Stimulated activated CD8-positive, alpha-beta memory T cell treated with anti-CD3 and anti-CD28 coated beads, Interleukin-15, amount 100 ng/mL, for 4 hours (primary cell): ENCODE measurements at places on chromosomes 5 and 9.

- no peak for DNase-seq
These were observed 86.3 kb upstream of the MELK start for GRCh38 chr9:36486329-36486932.

DNA sequence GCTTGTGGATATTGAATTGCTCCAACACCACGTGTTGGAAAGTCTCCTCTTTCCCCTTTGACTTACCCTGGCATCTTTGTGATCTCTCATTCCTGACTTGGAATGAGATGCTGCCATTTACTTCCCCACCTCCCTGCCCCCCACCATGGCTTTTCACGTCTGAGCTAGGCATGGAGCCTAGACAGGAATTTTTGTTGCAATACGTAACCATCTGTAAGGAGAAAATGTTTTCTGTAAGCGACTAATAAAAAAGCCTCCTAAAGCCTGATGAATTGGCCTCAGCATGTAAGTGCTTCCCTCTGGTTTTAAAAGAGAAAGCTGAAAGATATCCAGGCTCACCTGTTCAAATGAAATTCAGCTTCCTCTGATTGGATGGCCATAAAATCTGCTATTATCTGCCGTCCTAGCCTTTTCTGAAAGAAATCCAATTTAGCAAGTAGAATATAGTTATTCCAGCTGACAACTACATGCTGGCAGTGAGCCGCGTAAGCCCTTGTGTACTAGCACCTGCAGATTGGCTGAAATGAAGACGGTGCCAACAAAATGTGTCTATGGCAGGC, 200.1 kb downstream of the NSG2 start:
- DNase-seq: no peak

DNA sequence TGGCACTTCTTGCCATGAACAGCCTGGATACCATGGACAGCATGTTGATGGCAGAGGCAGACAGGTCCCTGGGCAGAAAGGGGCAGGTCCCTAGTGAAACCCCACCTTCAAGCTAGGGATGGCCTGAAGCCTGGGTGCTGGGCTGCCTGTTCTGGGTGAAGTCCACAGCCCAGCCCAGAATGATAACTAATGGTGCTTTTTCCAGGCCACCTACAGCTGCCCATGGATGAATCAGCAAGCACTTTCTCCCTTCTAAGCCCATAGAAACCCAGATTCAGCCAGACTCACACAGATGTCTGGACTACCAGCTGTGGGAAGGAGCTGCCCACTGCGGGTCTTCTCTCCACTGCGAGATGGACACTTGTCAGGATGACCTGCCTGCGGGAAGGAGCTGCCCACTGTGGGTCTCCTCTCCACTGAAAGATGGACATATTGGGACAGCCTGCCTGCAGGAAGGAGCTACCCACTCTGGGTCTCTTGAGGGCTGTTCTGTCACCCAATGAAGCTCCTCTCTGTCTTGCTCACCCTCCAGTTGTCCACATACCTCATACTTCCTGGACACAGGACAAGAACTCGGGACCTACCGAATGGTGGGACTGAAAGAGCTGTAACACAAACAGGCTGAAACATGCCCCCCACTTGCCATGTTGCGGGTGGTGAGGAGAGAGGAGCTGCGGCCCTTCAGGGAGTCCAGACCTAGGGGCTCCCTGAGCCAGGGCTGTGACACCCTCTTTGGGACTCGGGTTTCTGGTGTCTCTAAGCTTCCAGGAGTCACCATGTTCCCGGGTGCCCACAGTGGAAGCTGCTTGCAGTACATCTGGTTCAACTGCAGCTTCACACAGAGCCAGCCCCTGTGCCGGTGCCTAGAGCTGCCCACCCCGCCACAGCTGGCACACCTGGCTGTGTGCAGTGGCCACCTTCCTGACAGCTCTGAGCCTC, 60.7 kb upstream of the SYNPO start:
- DNase-seq: no peak

DNA sequence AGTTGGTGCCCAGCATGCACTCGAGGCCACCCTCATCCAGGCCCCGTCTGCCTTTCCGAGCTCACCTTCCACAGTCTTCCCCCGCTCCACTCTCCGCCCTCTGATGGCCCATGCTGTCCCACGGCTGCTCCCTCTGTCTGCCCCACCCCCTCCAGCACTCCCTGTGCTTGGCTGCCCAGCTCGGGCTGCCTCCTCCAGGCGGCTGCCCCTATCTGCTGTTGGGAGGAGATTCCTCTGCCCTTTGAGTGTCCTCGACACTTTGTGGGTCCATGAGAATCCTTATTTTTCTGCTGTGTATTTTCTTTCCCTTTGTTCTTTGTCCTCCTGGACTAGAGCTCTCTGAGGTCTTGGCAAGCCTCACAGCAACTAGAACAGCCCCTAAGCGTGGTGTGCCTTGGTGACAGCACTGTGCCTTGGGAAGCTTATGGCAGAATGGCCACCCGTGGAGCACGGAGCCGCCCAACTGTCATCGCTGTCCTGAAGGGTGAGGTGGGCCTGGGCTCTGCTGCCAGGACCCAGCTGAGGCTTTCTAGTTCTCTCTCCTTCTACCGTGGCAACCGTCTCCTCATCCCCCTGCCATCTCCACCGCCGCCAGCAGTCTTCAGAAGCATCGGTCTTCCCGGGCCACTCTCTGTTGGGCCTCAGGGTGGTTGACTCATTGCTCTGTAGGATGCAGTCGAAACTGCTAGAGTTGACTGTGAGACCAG, 5.2 kb downstream of the NTMT1 start:
- no peak for DNase-seq

- no peak for DNase-seq
These were observed 29.9 kb downstream of the ACSL6 start for GRCh38 chr5:131981516-131981915.

- no peak for DNase-seq
These were observed 2.4 kb downstream of the SPINK6 start for GRCh38 chr5:148205044-148205806.

DNA sequence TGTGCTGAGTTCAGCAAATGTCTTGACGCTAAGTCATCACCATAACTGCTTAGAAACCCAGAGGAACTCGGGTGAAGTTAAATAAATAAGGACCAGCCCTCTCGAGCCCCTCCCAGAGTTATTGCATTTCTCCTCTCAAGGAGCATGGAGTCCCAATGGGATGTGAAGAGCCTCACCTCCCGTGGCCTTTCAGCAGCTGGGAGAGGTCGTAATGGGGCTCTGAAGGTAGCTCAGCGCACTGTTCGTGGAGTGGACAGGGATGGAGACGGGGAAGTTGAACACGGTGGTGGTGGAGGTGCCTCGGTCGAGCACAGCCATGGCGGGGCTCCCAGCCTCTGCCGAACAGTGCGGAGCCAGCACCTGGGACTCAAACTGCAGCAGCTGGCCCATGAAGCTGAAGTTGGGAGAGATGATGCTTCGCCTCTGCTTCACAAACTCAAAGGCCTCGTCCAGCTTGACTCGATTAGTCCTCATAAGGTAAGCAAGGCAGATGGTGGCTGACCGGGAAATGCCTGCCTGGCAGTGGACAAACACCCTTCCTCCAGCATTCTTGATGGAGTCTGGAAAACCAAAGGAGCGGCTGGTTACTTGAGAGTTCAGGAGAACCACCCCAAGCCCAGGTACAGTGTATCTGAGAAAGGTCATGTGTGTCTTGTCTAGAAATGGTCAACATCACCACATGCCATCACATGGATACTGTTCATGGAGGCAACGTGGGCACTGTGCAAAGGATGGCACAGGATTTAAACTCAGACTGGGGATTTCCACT, 2.2 kb downstream of the DUSP1 start:
- no peak for DNase-seq

DNA sequence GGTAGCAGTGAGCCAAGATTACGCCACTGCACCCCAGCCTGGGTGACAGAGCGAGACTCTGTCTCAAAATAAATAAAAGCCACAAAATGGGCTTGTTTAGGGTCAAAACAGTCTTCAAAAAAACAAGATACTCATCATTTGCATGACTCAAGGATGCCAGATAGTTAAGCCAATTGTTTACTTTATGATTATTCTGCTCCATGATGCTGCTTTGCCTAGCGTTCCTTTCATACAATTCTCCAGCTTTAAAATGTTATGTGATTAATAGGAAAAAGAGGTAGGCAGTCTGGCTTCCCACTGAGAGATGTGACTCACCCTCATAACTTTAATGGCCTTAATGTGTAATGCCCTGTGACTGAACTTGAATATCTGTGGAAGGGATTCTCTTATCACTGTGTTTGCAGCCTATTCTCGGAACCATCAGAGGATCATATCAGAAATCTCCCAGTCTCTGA, 364.6 kb upstream of the TRPC7 start:
- no peak for DNase-seq

- no peak for DNase-seq
These were observed 115.7 kb downstream of the PAPPA start for GRCh38 chr9:116269250-116269649.

GRCh38 chr5:15366676-15367391, 133.1 kb upstream of the FBXL7 start:
- DNase-seq: no peak

- peak; percentile 49 for DNase-seq
These were observed 90.0 kb downstream of the PRRT1B start for GRCh38 chr9:131635285-131635684.

- no peak for DNase-seq
These were observed 25.1 kb downstream of the SPACA9 start for GRCh38 chr9:132903574-132904492.

- no peak for DNase-seq
These were observed 67.4 kb upstream of the PTCH1 start for GRCh38 chr9:95584176-95584575.

GRCh38 chr9:14346231-14346791, 32.4 kb upstream of the NFIB start:
- no peak for DNase-seq

- DNase-seq: no peak
These were observed 28.0 kb downstream of the TLE1 start for GRCh38 chr9:81661339-81661738.

- DNase-seq: no peak
These were observed 126.5 kb upstream of the BNC2 start for GRCh38 chr9:16996901-16997491.

- no peak for DNase-seq
These were observed 84.2 kb downstream of the ARL15 start for GRCh38 chr5:54226215-54226614.

DNA sequence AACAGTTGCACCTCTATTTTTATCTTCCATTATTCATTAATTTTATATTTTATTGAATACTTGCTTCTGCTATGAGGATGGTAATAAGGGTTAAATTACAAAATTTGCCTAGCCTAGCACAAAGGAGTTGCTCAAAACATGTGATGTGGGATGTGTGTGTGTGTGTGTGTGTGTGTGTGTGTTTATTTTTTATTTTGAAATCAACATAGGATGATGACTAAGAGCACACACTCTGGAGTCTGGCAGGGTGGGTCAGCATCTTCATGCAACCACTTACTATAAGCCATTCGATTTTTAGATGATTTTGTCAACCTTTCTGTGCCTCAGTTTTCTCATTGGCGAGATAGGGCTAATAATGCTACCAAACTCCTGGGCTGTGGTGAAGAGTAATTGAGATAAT, 57.7 kb upstream of the MAMDC2 start:
- DNase-seq: no peak

DNA sequence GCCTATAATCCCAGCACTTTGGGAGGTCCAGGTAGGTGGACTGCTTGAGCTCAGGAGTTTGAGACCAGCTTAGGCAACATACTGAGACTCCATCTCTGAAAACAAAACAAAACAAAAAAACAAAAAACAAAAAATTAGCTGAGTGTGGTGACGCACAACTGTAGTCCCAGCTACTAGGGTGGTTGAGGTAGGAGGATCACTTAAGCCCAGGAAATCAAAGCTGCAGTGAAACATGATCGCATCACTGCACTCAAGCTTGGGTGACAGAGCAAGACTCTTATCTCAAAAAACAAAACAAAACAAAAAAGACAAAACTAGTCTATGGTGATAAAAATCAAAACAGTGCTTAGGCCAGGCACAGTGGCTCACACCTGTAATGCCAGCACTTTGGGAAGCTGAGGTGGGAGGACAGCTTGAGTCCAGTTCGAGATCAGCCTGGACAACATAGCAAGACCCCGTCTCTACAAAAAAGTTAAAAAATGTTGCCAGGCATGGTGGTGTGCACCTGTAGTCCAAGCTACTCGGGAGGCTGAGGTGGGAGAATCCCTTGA, 28.8 kb downstream of the FBXO10 start:
- no peak for DNase-seq

DNA sequence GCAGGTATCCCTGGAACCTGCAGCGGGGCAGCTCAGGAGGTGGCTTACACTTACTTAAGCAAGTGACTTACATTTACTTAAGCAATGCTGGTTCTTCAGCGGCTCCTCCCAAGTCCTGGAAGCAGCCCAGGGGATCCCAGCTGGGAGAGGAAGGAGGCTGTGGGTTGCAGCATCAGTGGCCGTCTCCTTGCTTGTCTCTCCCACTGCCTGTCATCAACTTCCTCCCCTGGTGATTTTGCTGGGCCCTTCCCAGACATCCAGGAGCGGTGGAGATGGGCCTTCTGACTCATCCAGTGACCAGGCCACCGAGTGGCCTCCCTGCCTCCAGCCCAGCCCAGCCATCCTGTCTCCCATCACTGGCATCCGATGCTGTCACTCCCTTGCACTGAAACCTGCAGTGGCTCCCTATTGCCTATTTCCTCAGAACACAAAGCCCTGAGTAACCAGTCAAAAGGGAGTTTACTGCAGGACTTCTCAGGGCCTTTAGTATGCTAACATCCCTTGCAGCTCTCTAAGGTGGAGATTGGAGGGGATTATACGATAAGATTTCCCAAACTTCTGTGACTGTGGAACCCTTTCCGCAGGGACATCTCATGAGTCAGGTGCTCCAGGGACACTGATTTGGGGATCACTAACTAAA, 155.9 kb upstream of the PHYKPL start:
- no peak for DNase-seq

DNA sequence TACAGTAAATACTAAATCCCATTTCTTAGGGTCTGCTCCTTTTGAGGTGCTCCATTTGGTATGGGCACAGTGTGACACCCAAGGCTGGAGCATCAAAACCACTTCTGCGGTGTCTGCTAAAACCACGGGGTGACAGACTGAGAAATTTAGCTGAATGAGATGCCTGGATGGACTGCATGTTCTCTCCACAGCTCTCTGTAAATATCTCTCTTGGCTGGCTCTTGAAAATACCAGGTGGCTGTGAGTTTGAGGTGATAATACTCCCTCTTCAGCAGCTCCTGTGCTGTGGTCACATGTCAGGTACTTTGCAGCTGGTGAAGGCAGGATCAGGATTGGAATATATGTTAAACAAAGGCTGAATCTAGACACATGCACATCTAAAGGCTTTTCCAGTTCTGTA, 93.7 kb upstream of the SIMC1 start:
- no peak for DNase-seq

- no peak for DNase-seq
These were observed 144.9 kb downstream of the MYO10 start for GRCh38 chr5:16791036-16791705.

GRCh38 chr5:90301248-90301647, 108.3 kb downstream of the CETN3 start:
- no peak for DNase-seq

GRCh38 chr5:74725331-74725730, 40.3 kb downstream of the HEXB start:
- no peak for DNase-seq
